ENCODE measurements at places on chromosomes 11 and 22. TPM values are rescaled to one million over a fixed set of nuclear protein-coding genes. Genes with fewer than 3 reads are reported as not detected.

Gene TREH
- not detected for total RNA-seq

Gene MPPED1
- total RNA-seq = not detected

Gene LYVE1
- 165 TPM for total RNA-seq

Gene MOV10L1
- total RNA-seq = 0.10 TPM

Gene DNAJB7
- total RNA-seq = not detected

Gene CD81
- 538 TPM for total RNA-seq

Gene OR52K1
- total RNA-seq = 0.12 TPM

Gene POU2AF1
- 0.45 TPM for total RNA-seq

Gene RNF215
- 20.9 TPM for total RNA-seq

Gene ZFP91
- 57.1 TPM for total RNA-seq

Data from aorta (tissue), 5 donors.